ENCODE measurements at places on chromosomes 6 and 20.

DNA sequence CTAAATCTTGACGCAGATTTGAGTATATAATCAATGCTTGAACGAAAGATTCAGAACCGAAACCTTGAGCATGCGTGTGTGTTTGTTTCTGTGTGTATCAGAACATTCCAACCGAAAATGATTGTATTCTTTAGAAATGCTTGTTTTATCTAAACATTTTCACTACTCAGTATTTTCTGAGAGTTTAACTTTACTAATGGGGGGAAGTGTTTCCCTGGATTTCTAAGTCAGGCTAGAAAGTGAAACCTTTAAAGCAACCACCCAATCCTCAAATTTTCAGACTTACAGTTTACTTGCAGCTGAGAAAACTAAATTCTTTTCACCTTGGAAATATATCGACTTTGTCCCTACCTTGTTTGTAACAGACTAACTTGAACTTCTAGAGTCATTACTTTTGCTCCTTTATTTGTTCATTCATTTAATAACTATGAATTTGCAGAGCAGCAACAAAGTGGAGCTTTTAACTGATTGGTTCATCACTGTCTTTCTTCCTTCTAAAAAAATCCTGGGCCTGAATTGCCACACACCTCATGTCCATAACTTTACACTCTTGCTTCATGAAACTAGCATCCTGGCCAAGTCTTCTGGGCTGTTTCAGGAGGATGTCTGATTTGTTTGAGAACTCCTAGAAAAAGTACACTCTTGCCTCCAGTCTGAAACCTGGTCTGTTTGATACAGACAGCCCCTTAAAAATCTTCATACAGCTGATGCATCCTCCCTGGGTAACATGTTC, 77.8 kb upstream of the XRN2 start:
- no peak for DNase-seq

DNA sequence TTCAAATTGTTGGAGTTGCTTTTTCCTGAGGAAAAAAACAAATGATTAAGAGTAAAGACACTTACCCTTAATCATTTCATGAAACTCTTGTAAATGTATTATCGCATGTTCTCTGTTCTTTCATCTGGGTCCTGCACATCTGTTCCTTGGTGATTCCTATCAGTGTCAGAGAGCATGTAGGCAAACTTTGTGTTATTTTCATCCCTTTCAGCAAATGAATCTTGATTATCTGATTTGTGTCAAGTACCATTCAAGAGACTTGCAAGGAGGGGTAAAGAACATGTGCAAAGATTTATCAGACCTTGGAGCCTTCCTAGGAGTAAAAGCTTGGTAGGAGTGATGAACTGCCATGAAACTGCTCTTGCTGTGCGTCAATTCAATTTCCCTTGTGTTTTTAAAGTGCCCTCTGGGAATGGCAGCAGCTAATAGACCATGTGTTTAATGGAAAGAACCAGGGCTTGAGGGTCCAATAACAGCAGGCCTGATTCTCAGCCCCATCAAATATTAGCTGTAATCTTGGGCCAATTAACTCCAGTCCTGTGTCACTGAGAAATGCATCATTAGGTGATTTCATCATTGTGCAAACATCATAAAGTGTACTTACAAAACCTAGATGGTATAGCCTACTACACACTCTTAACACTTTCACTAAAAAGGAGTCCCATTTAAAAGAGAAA, 118.9 kb upstream of the CEP85L start:
- no peak for DNase-seq

DNA sequence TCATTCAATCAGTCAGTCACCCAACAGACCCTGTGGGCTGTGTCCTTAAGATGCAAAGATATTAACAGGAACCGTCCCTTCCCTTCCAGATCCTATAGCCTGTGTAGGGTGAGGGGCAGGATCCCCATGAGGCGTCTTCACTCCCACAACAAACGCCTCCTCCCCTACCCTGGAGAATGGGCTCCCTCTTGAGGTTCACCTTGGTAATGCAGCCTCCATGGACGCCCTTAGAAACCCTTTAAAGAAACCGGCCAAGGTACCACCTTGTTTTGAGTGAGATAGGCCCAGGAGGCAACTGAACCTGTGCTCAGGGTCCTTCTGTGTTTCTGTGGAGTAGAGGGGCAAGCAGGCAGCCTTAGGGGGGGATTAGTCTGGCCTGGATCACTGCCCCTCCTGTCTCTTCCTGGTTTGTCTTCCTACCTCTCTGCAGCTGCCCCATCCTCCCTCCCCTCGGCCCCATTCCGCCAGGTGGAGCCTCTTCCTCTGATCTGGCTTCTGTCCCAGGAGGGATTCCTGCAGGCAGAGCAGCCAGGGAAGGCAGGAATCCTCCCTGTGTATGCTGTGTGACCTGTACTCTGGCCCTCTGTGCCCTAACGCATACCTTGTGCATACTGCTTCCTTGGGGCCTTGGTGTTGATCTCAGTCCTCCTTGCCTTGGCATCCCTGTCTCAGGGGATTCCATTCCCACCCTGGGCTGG, 6.6 kb upstream of the GUCA1A start:
- no peak for DNase-seq

- no peak for DNase-seq
Measured at GRCh38 chr20:21326700-21327099, 23.6 kb downstream of the XRN2 start.

- no peak for DNase-seq
Measured at GRCh38 chr6:29676981-29677601, 3.9 kb downstream of the ZFP57 start.

DNA sequence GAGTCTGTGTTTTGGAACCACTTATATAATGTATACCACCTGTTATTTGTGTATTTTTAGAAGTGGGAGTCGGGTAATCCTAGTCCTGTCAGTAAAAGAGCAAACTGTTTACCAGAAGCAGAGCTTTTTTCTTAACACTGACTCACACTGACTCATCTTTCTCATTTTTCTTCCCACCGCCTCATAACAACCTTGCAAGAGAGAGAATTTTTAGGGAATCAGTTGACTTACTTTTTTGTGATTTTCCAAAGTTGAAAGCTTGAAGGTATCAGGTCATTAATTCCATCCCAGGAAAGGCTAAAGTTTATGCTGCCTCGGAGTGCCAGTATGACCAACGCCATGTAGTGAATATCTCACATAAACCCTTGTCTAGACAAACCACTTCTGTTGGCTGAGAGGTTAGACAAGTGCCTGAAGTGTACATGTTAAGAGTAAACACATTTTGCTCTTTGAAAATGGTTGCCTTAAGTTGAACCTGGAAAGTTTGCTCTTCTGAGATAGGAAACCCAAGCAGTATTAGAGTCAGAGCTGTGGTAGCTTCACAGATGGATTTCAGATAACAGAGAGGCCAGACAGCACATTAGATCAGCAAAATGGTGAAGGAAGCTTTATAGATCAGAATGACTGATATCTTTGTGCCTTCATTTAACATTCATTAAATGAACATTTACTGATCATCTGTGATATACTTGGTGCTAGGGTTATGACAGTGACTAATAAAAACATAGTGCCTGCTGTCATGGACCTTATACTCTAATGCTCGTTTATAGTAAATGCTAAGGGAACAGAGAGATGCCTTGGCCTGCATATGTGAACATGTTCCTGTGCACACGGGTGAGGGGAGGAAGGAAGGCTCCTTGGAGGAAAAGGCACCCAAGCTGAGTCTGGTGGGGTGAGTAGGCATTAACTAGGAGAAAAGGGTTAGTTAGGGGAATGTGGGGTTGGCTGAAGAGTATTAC, 29.1 kb upstream of the PKIG start:
- DNase-seq, result no peak

GRCh38 chr20:14553774-14554534, 216.5 kb upstream of the FLRT3 start:
- DNase-seq, result no peak

- no peak for DNase-seq
Measured at GRCh38 chr20:2637246-2637645, 15.2 kb upstream of the NOP56 start.

DNA sequence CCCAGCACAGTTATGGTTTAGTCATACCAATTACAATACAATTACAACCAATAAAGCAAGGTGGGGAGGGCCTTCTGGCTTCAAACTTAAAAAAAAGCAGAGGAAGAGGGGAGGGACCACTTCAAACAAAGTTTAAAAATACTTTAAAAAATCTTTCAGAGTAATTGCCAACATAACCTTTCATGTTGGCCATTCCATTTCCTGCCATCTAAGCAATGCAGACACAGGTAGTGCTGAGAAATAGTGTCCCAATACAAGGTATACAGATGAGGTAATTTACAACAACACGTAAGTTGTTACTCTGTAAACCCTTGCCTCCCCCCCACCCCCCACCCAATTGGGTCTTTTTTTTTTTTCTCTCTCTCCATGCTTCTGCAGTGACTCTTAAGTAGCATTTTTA, 18.8 kb upstream of the TBC1D20 start:
- DNase-seq, result no peak

GRCh38 chr6:148952147-148953035, 205.6 kb downstream of the UST start:
- DNase-seq, result no peak

- no peak for DNase-seq
Measured at GRCh38 chr6:87907521-87907920, 140.1 kb upstream of the SPACA1 start.

DNA sequence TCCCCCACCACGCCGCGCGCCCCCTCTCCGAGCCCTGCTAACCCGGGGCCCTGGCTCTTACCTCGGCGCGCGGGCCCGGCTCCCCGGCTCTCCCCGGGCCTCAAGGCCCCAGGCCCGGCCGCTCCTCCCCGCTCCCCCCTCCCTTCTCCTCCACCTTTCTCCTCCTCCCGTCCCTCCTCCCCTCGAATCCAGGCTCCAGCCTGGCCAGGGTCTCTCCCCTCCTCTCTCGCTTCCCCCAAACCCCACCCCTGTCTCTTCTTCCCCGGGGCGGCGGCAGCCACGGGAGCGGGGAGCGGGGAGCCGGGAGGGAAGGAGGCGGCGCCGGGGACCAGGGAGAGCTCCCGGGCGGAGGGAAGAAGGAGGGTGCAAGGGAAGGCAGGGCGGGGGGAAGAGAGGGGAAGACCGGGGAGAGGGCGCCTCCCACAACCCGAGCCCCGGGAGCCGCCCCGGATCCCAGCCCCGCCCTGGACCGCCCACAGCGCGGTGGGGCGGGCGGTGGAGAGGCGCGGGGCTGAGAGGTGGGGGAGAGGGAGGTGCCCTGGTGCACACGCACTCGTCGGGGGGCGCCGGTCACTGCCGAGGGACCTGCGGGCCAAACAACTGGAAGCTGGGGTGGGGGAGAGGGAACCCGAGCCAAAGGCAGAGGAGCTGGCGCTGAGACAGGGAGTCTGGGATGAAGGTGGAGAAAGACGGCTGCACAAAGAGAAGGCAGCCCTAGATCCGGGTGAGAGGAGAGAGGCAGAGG, at the start of gene GABBR1:
TSS of gene GABBR1 (minus strand) at position 395 of the 745 bp plus-strand sequence. CDS start 798 bp downstream, outside the sequence.
- DNase-seq, result no peak

DNA sequence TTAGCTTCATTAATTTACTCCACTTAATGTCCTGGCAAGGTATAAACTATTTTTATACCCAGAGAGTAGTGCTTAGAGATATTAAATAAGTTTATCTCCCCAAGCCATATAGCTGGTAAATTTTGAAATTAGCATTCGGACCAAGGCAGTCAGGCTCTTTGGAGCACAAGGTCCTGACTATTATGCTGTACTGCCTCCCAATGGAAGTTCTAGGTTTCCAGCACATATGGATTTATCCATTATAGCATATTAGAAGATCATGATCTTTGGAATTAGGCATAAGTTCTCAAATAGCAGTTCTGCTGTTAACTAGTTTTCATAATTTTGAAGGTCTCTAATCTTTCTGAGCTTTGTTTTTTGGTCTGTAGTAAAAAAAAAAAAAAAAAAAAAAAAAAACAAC, 835.3 kb upstream of the EPHA7 start:
- no peak for DNase-seq
